ENCODE measurements at places on chromosomes 13 and 19. TPM values are rescaled to one million over a fixed set of nuclear protein-coding genes. Genes with fewer than 3 reads are reported as not detected.

TSKS gene
- total RNA-seq: not detected

NLRP7 gene
- not detected for total RNA-seq

DCLK1 gene
- 1.3 TPM for total RNA-seq

TMEM238 gene
- total RNA-seq: 1.8 TPM

NLRP11 gene
- not detected for total RNA-seq

SMIM17 gene
- not detected for total RNA-seq

KL gene
- total RNA-seq: not detected

THSD1 gene
- total RNA-seq: 3.7 TPM
